ENCODE measurements at places on chromosomes 2 and 18.

- peak; percentile 30 for DNase-seq
Measured at GRCh38 chr18:35572644-35573043, 8.9 kb upstream of the GALNT1 start.

GRCh38 chr2:238727585-238728329, 120.1 kb upstream of the TWIST2 start:
- DNase-seq, result peak; percentile 57

GRCh38 chr18:39951142-39951720, 2003.8 kb upstream of the PIK3C3 start:
- DNase-seq, result no peak

- DNase-seq, result no peak
Measured at GRCh38 chr18:9348766-9349165, 14.2 kb downstream of the TWSG1 start.

DNA sequence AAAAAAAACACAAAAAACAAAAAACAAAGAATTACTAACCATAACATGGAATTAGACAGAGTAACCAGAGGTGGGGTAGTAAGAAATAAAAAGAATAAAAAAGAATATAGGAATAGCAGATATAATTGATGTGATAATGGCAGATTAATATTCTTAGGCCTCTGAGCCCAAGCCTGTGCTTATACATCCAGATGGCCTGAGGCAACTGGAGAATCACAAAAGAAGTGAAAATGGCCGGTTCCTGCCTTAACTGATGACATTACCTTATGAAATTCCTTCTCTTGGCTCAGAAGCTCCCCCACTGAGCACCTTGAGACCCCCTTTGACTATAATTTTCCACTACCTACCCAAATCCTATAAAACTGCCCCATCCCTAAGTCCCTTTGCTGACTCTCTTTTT, 95.1 kb upstream of the MSH6 start:
- no peak for DNase-seq

- DNase-seq, result no peak
Measured at GRCh38 chr2:224925810-224926100, 116.5 kb downstream of the DOCK10 start.

Measured in left cardiac atrium (tissue), 4 donors.